ENCODE measurements at places on chromosomes 3 and 15.

DNA sequence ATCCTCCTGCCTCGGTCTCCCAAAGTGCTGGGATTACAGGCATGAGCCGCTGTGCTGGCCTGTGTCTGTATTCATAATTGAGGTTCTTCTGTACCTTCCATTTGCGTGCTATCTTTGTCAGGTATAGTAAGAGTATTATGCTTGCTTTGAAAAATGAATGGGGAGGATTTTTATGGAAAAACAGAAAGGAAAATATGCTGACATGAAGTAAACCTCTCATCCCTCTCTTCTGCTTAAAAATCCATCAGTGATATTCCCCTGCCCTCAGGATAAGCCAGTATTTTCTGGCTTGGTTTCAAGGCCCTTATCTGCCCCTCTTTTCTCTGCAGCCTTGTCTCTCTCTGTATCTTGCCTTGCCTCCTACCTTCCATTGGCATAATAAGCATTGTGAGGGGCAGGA, 80.7 kb downstream of the NR1D2 start:
- no peak for DNase-seq

DNA sequence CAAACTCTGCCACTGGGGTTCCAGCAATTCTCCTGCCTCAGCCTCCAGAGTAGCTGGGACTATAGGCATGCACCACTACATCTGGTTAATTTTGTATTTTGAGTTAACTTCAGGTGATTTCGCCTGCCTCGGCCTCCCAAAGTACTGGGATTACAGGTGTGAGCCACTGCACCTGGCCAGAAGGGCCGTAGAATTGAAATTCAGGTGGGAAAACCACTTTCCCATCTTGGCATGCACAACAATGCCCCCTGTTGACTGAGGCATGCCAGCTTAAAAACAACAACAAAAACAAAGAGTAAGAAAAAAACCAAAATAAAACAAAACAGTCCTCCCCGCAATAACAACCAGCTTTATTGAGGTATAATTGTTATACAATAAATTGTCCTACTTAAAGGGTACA, 32.6 kb upstream of the RAB11A start:
- DNase-seq: no peak

DNA sequence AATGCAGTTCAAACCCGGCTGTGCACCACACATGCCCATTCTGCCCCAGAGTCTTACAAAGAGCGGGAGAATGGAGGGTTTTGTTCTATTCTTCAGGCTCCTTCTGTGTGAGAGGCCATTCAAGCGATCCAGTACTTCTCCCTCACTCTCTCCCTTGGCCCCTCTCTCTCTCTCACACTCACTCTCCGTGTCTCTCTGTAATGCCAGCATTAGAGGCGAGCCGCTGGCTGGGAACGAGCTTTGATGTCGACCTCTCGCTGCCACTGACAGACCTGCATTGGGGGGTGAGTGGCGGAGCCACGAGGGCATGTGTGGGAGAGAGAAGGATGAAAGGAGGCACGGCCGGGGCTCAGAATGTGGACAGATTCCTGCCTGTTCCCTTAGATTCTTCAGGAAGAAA, 231.7 kb upstream of the ARRDC4 start:
- no peak for DNase-seq

- DNase-seq: no peak
Observed at GRCh38 chr15:77475898-77476297, 55.2 kb downstream of the HMG20A start.

GRCh38 chr15:64917211-64917610, 5.5 kb downstream of the ANKDD1A start:
- DNase-seq: no peak

- DNase-seq: no peak
Observed at GRCh38 chr15:32743411-32744140, 25.8 kb downstream of the GREM1 start.

- DNase-seq: no peak
Observed at GRCh38 chr3:123941121-123941520, 19.9 kb downstream of the CCDC14 start.

GRCh38 chr3:127792541-127793292, 29.6 kb downstream of the MGLL start:
- DNase-seq: no peak

GRCh38 chr3:97981886-97982285, 9.7 kb upstream of the RIOX2 start:
- no peak for DNase-seq

DNA sequence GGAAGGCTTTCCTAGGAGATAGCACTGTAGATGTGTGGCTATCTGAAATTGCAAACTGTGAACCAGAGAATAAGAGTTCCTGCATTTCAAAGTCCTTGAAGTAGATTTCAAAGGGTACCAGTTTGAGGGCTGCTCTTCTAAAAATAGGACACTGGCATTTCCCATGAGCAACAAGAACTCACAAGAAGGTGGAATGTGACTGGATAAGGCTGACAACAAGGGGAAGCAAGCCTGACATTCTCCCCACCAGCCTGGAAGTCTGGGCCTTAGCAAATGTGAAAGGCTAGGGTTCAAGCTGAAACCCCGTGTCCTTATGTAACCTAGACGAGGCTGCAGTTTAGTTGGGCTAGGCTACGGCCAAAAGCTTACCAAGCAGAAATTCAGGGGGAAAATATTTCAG, 18.7 kb upstream of the TJP1 start:
- DNase-seq: no peak

DNA sequence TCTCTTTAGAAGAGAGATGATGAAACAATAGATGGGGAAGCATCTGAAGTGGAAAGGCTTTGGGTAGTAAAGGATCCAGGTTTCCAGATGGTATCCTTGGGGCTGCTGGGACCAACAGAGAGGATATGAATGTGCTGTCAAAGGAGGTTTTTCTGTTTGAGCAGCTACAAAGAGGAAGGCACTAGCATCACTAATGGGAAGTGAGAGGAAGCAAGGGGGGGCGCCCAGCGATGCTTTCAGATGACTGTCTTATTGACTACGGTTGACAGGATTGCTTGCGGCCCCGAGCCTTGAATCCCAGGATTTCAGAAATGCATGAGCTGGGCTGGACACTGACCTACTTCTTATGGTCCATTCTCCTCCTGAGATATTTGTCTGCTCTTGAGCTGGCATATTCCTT, 103.8 kb upstream of the GALNT15 start:
- no peak for DNase-seq

DNA sequence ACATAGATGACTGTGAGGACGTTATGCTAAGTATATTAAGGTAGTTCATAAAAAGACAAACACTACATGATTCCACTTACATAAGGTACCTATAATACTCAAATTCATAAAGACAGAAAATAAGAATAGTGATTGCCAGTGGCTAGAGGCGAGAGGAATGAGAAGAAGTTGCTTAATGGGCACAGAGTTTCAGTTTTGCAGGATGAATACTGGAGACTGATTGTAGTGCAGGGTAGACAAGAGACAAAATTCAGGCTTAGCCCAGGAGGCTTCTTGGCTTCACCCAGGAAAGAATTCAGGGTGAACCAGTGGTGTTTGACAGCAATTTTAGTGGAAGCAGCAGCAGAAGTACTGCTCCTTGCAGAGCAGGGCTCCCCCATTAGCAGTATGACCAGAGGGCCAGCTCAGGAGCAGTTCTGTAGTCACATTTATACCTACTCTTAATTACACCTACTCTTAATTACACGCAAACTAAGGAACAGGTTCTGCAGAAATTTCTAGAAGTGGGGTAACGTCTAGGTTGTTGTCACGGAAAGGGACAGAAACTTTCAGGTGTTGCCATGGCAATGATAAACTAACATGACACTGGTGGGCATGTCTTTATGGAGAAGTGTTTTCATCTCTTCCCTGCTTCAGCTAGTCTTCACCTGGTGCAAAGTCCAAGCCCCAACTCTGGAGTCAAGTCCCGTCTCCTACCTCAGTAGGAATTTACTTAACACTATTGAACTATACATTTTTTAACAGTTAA, 55.2 kb downstream of the TBL1XR1 start:
- DNase-seq: no peak

- DNase-seq: no peak
Observed at GRCh38 chr3:30639937-30640336, 33.5 kb downstream of the TGFBR2 start.

DNA sequence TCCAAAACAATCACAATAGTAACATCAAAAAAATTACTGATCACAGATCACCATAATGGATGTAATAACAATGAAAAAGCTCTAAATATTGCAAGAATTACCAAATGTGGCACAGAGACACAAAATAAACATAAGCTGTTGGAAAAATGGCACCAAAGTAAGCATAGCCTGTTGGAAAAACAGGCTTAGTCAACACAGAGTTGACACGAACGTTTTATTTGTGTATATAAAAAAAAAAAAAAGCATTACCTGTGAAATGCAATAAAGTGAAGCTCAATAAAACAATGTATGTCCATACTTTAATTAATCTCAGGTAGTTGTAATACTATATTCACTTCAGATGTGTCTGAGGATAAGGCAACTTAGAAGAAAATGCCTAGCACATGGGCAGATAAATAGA, 77.1 kb downstream of the NR1I2 start:
- DNase-seq: no peak
